ENCODE measurements at places on chromosomes 1 and 21.

DNA sequence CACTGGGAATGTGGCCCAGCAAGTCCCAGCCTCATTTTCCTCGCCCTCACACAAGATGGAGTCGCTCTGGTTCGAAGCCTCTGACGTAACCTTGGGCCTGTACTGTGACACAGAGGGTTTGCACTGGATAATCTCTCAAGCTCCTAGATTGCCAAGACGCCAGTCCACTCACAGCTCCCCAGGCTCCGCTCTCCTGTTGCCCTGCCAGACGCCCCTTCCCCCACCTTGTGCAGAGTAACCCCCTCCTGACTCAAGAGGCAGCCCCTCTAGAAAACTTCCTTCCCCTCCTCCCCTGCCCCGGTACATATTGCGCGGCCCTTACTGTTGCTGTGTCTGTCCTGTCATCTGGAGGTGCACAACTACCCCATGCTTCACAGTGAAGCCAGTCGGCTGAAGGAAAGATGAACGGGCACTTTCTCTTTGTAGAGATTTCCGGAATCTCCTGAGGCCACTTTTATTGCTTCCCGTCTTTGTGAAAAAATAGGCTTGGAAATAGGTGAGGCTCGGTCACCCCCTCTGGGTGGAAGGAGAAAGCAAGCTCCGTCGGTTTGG is 981 bp upstream of the KIAA1614 start:
- DNase-seq: peak; percentile 28

- DNase-seq: no peak
Measured at GRCh38 chr1:225926551-225927113, 2.6 kb upstream of the PYCR2 start.

DNA sequence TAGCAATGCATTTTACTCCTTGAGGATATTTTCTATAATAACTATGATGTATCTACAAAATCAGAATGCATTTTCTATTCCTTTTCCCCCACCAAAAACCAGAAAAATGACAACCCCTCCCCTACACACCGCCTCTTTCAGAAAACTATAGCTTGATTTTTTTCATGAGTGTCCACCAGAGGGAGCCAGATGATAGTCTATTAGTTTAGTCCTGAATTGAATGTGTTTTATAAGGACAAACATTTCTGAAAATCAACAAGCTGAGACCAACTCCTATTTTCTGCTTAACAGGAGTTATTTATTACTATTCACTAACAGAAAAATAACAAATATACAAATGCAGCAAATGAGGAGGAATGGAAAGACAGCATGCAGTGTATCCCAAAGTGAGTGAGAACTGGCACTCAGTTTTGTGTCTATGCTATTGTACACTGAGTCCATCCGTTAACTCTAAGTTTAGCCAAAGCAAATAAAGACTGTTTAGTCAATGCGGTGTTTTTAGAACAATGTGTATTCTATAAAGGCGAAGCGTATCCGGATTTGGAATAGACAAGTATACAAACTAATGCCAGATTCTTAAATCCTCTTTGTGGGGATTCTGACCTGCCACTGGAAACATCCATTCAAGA is 182.6 kb downstream of the VAV3 start:
- peak; percentile 69 for DNase-seq

DNA sequence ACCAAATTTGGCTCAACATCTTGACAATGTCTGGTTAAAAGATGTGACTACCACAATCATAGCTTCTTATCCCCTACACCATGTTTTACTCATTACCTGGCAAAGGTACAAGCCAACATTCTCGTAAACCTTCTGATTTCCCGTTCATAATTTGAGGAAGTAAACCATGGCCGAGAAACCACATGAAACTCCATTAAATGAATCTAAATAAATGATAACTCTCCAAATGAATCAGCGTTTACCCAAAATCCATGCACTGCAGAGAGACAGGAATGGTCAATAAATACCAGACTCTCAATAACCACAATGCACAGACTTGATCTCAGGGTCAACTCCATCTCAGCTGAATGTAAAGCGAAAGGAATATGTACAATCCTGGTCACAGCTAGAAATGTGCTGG is 125.2 kb downstream of the TYW3 start:
- DNase-seq: peak; percentile 40

GRCh38 chr1:65423884-65424572 is 3.6 kb downstream of the LEPR start:
- peak; percentile 88 for DNase-seq

DNA sequence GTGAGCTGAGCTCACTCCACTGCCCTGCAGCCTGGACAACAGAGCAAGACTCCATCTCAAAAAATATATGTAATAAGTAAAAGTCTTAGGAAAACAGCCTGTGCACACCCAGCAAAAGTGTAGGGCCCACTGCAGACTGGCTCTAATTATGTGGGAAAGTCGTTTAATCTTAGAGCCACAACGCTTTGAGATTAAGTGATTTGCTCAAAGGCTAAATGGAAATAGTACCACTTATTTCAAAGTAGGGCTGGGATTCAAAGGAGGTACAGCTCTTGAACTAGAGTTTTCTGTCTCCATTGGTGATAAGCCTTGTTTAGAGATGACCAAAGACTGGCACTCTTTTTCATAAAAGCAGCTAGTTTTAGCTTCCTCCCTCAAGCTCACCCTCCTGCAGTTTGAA is 2.2 kb downstream of the TACSTD2 start:
- no peak for DNase-seq

GRCh38 chr1:209172286-209172685 is 411.2 kb upstream of the CAMK1G start:
- DNase-seq: peak; percentile 7

DNA sequence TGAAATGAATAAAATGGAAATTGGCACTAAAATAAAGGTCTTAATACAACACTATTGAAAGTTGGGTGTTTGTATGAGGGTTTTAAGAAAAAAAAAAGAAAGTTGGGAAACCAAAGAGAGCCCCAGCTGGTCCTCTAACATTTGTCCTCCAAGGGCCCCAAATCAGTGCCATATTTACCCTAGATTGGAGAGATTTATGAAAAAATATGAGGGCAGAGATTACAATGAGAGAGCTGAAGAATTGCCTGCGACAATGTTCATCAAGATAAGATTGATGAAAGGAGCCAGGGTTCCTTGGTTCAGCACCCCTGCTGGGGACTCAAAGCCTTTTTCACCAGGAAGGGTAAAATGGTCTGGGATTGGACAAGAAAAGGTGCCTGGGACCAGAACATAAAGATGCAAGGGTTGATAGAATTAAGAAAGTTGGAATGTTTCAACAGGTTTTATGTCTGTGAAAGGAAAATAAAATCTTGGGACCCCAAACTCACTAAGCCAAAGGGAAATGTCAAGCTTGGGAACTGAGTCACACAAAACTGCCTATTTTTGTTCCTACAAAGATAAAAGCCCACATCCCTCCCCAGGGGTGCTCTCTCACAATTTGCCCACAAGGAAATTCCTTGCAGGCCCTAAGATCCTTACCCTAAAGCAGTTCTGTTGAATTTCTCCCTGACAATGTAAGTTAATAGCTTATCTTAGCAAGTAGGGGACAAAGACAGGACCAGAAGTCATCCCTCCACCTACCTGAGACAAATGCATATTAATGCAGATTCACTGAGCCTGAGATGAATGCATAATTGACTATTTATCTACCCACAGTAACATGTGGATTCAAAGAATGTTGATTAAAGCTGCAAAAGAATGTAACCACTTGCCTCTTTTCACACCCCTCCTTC is 26.8 kb downstream of the CBR1 start:
- DNase-seq: no peak

- DNase-seq: peak; percentile 75
Measured at GRCh38 chr1:156920233-156921052, at the start of gene LRRC71. LRRC71 (plus strand) TSS chr1:156920632; CDS start chr1:156920804, 172 bp downstream.

- peak; percentile 31 for DNase-seq
Measured at GRCh38 chr1:29237852-29238619, 1.7 kb downstream of the PTPRU start.

DNA sequence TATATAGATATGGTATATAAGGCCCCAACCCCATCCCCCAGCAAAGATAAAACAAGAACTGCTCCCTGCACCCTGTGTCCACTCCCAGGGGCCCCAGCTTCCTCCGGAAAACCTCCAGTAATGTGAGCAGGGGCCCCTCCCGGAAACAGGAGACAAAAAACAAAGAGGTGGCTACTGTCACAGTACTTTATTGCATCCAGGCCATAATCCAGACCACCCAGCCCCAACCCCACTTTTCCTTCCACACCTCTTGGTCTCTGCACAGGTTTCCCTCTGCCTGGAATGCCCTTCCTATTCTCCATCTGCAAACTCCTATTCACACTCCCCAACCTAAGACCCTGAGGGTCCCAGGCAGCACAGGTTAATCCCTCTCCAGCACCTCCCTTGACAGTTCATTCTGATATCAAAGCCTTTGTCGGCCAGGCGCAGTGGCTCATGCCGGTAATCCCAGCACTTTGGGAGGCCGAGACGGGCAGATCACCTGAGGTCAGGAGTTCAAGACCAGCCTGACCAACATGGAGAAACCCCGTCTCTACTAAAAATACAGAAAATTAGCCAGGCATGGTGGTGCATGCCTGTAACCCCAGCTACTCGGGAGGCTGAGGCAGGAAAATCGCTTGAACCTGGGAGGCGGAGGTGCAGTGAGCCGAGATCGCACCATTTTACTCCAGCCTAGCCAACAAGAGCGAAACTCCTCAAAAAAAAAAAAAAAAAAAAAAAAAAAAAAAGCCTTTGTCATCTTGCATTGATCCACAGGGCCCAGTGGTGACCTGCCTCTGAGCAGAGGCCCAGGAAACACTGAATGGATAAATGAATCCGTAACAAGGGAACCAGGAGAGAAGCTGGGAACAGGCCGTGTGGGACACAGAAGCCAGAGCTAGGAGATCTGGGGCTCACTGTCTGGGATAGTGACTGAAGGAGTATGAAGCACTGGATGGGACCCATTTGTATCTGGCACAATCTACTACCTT is 2.3 kb upstream of the AUNIP start:
- DNase-seq: no peak

DNA sequence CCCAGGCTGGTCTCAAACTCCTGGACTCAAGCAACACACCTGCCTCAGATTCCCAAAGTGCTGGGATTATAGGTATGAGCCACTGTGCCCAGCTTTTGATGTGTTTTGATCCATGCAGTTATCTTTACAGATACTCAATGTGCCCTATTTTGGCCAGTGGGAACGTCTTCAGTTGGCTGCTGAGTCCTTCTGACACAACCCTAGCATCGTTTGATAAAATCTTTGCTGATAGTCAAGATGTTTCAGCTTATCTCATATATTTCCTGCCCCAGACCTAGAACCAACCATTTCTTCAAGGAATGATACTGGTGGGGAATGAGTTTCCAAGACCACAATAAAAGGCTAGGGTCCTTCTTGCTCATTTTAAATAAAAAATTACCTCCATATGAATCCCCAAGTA is 11.6 kb downstream of the POGZ start:
- DNase-seq: no peak

DNA sequence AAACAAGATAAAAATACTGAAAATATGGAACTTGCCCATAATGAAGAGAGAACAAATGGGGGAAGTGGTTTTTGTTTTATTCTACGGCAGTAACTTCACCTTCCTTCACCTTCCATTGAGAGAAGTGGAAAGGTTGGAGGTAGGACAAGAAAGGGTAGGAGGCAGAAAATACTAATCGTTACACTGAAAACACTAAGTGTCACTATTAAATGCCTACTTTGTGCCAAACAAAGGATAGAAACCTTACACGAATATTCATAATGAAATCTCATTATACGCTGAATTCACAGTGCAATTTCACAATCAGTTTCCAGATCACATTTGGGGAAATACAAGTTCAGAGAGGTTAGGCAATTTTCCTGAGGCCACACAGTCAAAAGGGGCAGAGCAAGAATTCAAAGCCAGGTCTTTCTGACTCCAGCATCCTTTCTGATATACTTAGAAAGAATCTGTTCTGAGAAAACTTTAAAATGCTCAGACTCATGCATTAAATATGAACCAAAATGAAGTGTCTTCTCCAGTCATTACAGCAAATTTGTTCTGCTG is 3.0 kb downstream of the TIAM1 start:
- no peak for DNase-seq

GRCh38 chr1:89557956-89558355 is 33.3 kb downstream of the LRRC8B start:
- DNase-seq: no peak

DNA sequence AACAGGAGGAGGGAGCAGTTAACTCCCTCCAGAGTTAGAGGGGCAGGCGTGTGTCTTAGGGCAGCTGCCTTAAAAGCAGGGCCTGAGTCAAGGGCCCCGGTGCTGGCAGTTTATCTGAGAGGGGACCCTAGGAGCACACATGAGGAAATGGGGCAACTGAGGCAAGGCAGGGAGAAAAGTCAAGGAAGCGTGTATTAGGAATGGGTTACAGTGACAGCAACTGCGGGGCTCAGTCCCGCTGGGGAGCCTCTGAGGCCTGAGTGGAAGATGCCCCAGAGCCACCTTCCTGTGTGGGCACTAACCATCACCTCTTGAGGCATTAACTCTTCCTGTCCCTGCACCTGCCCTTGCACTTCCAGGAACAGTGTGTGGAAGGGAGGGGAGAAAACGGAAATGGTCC is 276.3 kb downstream of the MATN1 start:
- no peak for DNase-seq

- DNase-seq: no peak
Measured at GRCh38 chr1:9417695-9418094, 121.6 kb upstream of the SLC25A33 start.

GRCh38 chr1:57887964-57888491 is 464.2 kb upstream of the DAB1 start:
- no peak for DNase-seq

DNA sequence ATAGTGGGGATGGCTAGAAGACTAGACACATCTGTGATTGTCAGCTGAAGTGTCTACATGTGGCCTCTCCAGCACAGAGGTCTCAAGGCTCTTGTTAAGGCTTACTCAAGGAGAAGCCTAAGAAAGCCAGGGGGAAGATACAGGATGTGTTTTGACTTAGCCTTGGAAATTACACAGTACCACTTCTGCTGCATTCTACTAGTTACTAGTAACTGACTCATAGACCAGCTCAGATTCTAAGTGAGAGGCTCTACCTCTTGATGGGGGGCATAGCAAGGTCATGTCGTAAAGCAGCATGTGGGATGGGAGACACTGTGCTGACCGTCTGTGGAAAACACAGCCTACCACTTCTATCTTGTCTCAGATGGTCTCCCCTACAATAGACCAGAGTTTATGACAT is 99.5 kb downstream of the UBE2U start:
- DNase-seq: peak; percentile 8

DNA sequence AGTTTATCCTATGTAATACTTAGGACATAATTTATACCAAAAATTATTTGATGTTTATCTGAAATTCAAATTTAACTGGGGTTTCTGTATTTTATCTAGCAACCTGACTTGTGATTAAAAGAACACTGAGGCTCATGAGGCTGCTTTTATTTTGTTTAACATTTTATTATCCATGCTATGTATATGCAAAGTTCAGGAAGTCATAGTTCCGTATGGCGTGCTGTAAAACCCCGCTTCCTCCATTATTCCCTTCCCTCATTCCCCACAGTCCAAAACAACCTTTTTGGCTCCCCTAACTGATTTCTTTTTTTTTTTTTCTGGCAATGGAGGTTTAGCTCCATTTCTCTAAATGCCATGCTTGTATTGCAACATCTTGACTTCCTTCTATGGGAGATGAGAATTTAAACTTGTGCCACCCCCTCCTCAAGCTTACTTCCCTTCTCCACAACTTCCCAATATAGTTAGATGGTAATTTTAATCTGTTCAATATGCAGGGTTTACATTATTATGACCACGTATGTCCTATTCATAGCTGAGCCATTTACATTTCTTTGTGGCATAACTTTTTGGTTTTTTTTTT is 138.0 kb upstream of the DNAH14 start:
- no peak for DNase-seq

- DNase-seq: no peak
Measured at GRCh38 chr1:166692346-166692745, 146.9 kb upstream of the POGK start.

All from astrocyte of the spinal cord (primary cell).